ENCODE measurements at places on chromosomes 5 and 9.
A peak's percentile ranks its signal among the peaks of the same experiment; 100 is the strongest.

DNA sequence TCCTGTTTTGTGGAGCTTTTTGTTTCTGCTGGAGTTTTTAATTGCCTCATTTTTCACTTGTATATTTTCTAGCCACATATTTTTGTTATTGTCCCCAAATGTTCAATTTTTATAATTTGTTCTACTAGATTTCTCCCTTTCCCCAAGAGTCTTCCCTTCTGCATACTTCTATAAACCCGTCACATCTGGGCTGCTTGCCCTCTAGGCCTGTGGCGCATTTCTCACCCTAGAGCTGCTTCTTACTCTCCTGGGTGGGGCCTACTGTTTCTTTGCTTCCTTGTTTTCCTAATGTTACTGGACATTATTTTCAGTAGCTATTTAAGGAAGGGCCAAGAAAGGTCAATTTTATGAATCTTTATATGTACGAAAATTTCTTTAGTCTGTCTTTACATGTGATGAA is 51.5 kb downstream of the NXNL2 start:
- peak; percentile 68 for DNase-seq

GRCh38 chr9:22240619-22241018 is 206.0 kb upstream of the DMRTA1 start:
- peak; percentile 68 for DNase-seq

GRCh38 chr5:90353254-90353653 is 56.3 kb downstream of the CETN3 start:
- no peak for DNase-seq

DNA sequence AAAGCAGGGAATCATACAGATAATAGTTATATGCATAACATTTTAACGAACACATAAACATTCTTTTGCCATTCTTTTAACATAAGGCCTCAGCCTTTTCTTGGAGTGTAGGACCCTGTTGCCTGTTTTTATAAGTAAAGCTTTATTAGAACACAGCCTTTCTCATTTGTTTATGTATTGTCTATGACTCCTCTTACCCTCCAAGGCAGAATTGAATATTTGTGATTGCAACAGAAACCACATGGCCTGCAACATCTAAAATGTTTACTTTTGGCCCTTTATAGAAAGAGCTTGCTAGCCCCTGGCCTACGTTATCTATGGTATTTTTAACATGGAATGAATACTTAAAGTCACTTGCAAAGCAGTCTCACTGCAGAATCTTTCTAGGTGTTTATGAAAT is 2.6 kb downstream of the SLC31A1 start:
- DNase-seq = peak; percentile 67

- DNase-seq = no peak
These were observed 594.3 kb upstream of the KLF4 start for GRCh38 chr9:108083796-108084352.

GRCh38 chr5:36200513-36200912 is 41.2 kb downstream of the NADK2 start:
- DNase-seq = peak; percentile 59

- DNase-seq = no peak
These were observed 12.0 kb upstream of the OLFM1 start for GRCh38 chr9:135075234-135076142.

DNA sequence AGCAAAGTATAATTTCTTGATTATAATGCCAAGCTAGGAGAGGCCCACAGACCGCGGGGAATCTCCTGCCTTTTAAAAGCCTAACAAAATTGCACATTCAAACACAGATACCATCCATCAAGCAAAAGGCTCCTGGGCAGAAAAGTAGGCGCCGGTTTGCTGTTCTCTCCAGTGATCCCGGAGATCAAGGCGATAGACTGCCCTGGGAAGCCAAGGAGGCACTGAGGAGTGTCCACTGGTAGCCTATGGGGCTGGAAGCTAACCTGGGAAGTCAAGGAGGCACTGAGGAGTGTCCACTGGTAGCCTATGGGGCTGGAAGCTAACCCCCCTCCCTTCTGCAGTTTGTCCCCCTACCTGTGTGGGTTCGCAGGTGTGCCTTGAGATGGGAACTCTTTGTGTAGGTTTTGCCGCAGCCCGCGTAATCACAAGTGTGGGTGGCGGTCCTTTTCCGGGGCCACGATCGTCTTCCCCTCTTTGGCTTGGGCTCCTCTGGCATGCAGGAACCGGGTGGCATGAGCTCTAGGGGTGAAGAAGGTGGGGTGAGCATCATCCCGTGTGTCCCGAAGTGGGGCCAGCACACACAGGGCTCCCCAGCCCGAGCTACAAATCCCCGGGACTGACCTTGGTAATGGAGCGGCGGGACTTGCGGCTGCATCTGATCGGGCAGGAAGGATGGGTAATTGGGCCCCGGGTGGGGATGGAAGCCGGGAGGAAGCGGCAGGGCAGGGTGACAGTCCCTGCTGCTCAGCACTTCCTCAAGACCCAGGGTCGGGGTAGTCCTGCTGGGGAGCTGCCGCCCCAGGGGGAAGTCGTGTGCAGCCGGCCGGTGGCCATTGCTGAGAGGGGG is 2.7 kb downstream of the KLF4 start:
- DNase-seq = no peak

DNA sequence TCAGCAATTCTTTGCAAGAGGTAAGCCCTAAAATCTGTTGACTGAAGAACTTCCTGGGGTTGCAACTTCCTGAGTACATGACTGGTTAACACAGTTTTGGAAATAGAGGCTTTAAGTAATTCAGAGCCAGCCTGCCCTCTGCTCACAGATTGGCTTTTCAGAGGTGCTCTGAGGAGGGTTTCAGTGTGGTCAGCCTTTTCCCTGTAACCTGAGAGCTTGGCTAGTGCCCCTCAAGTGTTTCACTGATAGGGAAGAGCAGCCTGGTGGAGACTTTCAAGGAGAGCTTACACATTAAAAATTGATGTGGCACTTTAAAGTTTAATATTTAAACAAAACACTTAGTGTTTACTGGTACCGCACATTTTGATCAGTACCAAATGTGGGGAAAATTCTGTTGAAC is 56.7 kb upstream of the FOXB2 start:
- DNase-seq = no peak

- no peak for DNase-seq
These were observed 106.3 kb downstream of the SLC1A3 start for GRCh38 chr5:36712706-36713105.

GRCh38 chr9:80156756-80157472 is 585.1 kb downstream of the TLE4 start:
- DNase-seq = no peak

DNA sequence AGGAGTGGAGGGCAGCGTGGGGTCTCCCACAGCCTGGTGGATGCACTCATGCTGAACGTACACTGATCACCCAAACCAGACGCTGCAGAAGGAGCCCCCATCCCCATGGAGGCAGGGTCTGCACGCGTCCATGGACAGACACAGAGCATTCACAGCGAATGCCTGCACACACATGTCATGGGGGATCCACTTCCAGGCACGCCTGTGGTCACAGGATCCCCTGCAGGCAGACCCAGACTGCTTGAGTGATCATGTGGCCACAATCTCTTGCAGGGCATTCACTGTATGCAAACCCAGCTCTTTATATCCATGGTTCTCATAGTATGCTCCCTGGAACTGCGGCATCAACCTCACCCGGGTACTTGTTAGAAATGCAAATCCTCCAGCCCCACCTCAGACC is 5.4 kb downstream of the SNCB start:
- no peak for DNase-seq

GRCh38 chr9:129735546-129735945 is 17.3 kb downstream of the PTGES start:
- no peak for DNase-seq

- no peak for DNase-seq
These were observed 910.0 kb upstream of the WWC1 start for GRCh38 chr5:167381457-167381856.

DNA sequence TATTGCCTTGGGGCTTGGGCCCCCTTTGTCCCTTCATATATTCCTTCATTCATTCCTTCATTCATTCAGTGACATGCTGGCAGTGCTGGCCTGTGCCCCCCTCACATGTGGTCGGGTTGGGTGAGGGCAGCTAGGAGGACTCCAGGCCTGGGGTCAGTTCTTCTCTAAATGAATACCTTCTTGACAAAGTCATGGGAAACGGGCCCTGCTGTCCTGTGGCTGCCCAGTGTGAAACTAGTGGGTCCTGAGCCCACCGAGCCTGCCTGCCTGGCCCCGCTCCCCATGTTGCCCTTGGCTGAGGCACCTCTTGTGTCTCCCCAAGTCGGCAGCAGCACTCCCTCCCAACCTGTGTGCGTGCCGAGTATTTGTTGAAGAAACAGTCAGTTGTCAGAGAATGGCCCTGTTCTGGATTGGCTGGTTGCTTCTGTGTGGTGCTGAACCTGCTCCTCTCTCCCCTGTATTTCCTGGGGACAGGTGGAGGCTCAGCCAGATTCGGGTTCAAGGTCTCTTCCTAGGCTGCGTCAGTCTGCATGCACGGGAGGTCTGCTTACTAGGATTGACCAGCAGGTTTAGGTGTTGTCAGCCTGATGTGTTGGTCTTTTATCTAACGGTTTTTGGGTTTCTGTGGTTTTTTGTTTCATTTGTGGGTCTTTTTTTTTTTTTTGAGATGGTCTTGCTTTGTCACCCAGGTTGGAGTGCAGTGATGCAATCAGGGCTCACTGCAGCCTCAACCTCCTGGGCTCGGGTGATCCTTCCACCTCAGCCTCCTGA is 3.0 kb upstream of the CEL start:
- no peak for DNase-seq

DNA sequence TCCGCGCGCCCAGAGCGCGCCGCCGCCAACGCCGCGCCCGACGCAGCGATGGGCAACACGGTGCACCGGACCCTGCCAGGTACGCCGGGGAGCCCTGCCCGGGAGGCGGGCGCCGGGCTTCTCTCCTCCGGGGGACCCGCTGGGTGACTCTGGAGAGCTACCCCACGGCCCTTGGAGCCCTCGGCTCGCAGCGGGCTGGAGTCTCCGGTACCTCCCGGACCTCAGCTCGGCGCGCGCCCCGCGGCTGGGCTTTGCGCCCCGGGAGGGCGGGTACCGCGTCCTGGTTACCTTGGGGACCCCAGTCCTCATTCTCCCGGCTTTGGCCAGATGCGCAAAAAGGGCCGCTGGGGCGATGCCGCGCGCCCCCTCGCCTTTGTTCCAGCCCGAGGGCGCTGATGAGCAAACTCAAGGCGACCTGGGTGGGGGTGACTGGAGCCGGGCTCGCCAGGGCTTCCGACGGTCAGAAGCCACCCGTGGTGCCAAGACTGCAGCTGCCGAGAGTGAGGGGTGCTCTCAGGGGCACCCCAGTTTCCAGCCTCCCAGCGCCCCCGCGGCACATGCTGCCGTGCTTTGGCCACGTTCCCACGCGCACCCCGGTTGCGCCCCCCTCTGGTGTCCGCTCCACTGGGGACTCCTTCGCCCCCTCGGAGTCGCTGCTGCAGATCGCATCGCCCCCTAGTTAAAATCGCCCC is 442 bp downstream of the NEURL1B start:
- peak; percentile 45 for DNase-seq

- DNase-seq = peak; percentile 34
These were observed 50.6 kb downstream of the MELK start for GRCh38 chr9:36623280-36623679.

DNA sequence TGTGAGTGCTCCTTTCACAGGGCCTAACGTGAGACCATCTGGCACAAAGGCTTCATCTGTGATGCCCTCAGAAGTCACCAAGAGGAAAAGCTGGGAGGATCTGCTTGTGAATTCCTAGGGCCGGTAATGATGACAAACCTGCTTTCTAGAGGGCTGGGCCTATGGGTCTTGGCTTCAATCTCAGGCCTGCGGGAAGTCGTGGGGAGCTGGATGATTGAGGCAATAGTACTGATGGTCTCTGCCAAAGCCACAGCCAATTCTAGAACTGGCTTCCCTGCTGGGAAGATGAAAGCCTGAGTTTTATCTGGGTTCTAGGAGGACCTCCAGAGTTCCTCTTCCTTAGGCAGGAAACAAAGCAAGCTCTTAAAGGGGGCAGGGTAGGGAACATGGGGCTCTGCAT is 102.7 kb downstream of the TMEM215 start:
- DNase-seq = no peak

- DNase-seq = no peak
These were observed 220.8 kb downstream of the PRR16 start for GRCh38 chr5:120684749-120685415.

- no peak for DNase-seq
These were observed 823.0 kb downstream of the TAF11L14 start for GRCh38 chr5:18457255-18457654.

DNA sequence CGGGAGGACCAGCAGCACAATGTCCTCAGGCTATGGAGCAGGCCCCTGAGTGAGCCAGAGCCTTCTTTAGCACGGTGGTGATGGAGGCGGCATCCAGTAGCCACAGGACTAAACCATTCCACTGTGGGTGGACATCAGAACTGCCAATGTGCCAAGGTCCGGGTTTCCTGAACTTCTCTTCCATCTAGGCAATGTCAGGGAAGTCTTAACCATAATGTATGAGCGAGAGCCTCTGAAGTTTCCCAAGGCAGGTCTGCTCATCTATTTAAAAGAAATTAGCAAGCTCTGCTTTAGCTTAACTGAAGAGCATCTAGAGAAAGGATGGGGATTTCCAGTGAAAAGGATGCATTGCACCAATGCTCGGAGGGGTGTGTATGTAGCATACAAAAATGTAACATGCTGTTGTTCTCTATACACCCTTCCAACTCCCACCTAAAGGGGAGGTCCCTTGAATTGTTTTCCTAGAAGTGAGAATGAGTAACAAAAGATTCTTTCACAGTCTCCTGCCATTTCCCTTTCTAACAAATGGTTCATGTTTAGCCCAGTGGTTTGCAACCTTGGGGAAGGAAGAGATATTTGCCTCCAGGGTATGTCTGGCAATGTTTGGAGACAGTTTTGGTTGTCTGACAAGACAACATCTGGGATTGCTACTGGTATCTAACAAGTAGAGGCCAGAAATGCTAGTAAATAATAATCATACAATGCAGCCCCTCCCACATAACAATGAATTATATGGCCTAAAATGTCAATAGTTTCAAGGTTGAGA is 6.1 kb upstream of the RXFP3 start:
- DNase-seq = peak; percentile 72

GRCh38 chr5:142118155-142118686 is 9.6 kb downstream of the NDFIP1 start:
- DNase-seq = no peak

All from EL (cell line).